Cardiac septum (tissue), 1 donor: ENCODE measurements at places on chromosomes 13 and 19.

GRCh38 chr19:16160445-16160942 lies 12.8 kb downstream of the CIB3 start:
- no peak for DNase-seq

DNA sequence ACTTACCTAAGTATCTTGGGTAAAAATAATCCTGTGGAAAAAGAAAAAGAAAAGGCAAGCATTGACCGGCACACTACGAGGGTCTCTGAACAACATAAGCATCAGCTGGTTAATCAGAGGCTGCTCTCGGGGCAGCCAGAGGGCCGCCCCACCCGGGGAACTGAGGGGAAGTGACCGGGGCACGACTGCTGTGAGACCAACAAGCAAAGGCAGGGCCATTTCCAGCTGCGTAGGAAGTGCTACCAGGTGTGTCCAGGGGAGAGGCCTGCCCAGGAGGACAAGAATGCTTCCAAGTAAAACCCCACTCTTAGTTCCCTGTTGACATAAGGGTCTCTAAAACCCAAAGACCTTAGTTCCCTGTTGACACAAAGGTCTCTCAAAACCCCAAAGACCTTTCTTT lies 15.9 kb downstream of the GAS6 start:
- peak; percentile 53 for DNase-seq

DNA sequence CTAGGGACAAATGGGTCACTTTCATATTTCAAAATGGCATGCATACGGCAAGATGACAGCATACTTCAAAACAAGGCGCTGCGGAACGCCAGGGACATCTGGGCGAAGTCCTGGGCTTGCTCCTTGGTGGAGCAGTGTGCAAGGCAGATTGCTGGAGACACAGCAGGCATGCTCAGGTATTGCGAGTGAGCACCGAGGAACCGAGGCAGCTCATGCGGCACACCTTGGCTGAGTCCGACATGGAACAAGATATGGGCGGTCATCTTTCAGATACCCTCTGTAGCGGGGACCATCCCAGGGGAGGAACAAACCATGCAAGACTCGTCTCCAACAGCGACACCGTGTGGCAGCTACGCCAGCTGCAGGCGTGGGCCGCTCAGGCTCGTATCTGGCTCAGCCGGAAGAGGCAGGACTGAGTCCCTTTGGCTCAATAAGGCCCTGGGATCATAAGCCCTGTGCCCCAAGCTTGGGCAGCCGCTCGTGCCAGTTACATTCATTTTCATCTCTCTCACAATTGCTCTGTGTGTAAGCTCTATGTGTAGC lies 112.4 kb downstream of the NUFIP1 start:
- DNase-seq, result no peak

GRCh38 chr19:7980168-7980567 lies 25.3 kb downstream of the ELAVL1 start:
- DNase-seq, result no peak

DNA sequence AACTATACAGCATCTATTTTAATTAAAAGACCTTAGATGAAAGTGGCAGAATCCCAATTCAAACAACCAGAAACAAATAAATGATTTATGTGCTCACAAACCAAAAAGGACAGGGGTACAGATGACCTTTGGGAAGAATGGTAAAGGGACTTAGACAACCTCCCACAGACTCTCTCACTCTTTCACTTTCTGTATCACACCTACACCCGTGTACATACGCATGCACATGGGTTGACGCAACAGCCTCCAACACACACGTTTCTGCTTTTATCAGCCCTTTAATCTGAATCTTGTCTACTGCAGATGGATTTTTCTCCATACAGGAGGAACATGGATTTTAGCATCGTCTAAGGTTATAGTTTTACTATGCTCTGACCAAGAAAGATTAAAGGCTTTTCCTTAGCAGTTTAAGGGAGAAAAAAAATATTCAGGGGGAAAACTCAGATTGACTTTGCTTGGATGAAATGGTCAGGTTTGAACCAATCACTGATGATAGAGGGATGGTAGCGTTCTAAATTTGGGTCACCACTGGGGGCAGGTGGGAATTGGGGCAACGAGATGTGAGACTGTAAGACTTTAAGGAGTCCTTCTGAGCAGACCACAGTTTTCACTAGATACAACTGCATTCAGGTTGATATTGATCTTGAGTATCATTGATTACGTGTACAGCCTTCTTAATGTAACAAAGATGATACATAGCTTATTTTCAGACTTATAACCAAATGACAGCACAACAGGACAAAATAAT lies 166.1 kb downstream of the ITGBL1 start:
- no peak for DNase-seq

DNA sequence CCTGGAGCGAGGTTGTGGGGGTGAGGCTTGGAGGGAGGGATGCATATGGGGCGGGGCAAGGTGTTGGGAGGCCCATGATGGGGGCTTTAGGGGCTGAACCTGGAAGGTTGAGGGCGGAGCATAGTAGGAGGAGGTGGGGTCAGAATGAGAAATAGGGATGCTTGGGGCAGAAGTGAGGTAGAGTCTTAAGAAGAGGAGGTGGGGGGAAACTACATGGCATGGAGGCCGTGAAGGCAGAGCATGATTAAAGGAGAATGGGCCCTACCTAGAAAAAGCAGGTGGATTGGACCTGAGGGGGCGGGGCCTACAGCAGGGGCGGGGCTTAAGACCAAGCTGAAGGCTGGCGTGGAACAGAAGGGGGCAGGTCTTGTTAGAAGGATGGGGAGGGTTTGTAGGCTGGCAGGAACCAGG lies 799 bp downstream of the NR1H2 start:
- DNase-seq, result no peak

DNA sequence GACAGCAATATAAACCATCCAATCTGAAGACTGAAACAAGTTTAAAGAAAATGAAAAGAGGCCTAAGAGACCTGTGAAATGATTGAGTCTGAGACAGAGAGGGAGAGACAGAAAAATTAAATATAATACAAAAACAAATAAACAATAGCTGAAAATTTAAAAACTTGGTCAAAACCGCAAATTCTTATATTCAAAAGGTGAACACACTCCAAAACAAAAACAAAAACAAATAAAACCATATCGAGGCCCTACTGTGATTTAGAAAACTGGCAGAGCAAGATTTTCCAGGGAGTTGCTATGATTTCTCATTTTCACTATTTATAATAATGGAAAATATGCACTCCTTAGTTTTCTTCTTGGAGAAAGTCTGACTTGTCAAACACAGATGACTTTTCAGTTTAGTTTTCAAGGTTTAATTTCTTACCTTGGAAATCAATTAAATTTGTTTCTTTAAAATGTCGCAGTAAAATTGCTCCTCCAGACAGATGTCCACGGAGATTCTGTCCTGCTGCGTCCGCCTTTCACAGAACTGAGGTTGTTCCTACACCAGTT lies 1420.3 kb downstream of the UQCRFS1 start:
- no peak for DNase-seq

- peak; percentile 90 for DNase-seq
Measured at GRCh38 chr19:41449079-41449864, 6.3 kb downstream of the ERICH4 start.

DNA sequence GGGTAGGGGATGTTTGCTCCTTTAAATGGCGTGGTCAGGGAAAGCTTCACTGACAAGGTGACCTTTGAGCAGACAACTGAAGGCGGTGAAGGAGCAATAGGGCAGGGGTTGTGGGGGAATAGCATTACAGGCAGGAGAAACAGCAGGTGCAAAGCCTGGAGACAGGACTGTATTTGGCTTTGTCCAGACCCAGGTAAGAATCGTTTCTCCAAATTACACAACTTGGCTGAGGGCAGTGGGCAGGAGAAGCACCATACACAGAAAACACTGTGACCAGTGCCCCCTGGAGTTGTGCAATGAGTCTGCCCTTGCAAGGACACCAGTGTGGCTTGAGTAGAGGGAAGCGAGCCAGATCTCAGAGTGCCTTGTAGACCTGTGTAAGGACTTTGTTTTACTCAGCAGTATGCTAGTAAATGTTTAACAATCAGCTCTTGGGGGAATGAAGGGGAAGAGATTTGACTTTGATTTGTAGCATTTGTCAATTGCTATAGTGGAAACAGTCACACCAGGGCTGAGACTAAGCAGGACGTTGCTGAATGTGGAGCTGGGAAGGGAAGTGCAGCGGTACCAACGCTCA lies 360.0 kb downstream of the DCT start:
- DNase-seq, result no peak

GRCh38 chr13:80116107-80116506 lies 224.8 kb downstream of the SPRY2 start:
- no peak for DNase-seq

DNA sequence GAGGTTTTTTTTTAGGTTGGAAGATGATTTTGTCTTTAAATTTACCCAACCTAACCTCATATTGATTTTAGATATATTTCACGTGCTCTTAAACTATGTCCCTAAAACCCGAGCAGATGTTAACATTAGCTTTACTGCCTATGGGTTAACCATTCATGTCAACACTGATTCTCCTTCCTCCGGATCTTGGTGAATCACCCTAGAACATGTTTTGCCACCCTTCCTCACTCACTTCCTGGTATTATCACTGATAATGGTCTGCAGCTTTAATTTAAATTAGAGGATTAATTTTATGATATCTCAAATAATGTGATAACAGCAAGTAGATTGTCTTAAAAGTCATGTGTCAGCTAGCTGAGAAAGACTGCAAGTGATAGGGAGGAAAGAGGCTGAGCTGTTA lies 31.9 kb downstream of the HTR2A start:
- no peak for DNase-seq

DNA sequence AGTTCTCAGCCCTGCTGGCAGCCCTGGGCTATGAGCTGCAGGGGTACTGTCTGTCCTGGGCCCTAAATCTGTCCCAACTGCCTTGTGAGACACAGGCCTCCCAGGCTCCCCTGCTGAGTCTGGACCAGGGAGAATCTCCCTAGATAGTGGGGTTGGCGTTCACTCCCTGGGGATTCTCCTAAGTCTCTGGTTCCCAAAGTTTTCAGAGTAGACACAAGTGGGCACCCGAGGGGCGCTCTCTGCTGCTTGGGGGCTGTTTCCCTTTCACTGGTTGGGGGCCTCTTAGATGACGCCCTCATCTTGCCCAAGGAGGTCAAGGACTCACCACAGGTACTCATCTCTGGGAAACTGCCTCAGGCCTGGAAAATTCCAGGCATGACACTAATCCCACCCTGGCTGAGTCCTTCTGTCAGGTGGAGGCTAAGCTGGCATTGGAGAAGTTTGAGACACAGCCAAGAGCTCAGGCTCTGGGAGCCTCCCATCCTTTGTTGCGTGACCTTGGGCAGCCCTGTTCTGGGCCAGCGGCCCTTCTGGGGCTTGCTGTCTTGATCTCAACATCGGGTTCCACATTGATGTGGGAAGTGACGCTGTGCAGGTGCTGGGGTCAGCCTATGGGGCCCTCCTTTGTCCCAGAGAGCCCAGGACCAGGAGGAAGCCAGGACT lies 3.9 kb downstream of the RPL18A start:
- DNase-seq, result no peak

DNA sequence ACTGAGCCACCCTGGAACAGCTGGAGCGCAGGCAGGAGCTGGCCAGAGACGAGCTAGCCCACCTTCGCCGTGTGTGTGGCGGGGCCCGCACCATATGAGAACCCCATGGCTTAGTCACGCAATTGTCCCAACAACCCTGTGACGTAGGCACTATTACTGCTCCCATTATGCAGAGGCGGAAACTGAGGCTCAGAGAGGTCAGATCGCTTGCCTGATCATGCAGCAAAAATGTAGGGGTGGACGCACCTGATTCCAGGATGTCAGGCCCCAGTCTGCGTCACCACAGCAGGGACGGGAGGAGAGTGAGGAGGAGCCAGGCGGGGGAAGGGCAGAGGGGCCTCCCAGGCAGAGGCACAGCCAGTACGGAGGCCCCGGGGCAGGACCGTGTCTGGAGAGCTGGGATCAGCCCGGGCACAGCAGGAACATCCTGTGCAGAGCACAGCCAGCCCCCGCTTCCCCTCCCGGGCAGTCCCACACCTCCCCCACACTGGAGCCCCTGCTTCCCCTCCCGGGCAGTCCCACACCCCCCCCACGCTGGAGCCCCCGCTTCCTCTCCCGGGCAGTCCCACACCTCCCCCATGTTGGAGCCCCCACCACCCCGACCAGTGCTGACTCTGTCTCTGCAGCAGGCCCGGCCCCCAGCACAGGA lies 16.7 kb downstream of the PIP5K1C start:
- DNase-seq, result peak; percentile 85

DNA sequence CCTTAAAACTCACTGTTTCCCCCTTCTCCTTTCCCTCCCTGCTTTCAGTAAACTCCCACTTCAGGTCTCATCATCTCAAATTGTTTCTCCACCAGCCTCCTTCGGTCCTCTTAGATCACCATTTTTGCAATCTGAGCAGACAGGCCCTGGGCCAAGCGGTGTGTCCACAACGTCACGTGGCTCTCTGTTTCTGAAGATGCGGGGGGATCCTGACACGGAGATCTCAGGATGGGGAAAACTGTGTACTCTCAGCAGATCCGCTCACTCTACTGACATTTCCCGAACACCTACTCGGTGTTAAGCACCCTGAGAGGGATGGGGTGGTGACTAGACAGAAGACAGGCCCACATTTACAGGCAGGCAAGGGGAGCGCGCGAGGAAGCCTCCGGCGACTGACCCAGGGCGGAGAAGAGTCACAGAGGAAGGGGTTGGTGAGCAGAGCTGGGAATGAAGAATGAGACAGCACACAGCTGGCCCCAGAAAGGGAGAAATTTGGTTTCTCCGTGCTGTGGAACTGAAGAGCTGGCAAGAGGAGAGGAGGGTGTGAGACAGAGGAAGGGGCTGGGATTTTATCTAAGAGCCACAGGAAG lies 38.8 kb downstream of the SERP2 start:
- peak; percentile 63 for DNase-seq

DNA sequence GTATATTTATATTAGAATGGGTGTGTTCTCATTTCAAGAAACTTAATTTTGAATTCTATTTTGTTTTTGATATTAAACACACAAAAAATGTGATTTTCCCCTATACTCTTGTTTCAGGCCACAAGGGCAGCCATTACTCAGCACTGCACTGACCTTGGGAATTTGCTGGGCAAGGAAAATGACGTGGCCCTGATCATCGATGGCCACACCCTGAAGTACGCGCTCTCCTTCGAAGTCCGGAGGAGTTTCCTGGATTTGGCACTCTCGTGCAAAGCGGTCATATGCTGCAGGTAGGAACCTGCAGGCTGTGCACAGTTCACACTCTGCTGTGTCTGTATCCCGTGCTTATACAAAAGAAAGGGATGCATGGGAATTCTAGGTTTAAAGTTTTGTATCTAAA lies 327.3 kb downstream of the ATP8A2 start:
- DNase-seq, result no peak

GRCh38 chr19:42989851-42990250 lies 36.4 kb downstream of the PSG11 start:
- no peak for DNase-seq

- no peak for DNase-seq
Measured at GRCh38 chr13:112907286-112907685, 61.7 kb upstream of the MCF2L start.

DNA sequence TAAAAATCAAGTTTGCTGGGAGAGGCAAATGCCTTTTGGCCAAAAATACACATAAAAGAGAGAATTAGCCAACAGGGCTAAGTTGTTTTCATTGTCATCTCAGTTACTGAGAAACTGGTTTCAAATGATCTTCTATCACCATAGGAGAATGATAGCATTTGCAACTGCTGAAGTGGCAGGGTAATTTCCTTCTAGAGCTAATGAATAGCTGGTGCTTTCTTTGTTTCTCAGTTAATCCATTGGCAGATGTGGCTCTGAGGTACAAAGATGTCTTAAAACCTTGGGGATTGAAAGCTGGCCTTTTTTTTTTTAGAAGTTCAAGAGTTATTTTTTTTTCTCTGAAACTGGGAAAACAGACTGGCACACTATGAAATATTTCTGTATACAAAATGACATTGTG lies 332.7 kb upstream of the KLF12 start:
- DNase-seq, result no peak

- DNase-seq, result no peak
Measured at GRCh38 chr19:40419780-40420179, 6.0 kb downstream of the SERTAD1 start.
